ENCODE measurements at places on chromosomes 5 and 9.

DNA sequence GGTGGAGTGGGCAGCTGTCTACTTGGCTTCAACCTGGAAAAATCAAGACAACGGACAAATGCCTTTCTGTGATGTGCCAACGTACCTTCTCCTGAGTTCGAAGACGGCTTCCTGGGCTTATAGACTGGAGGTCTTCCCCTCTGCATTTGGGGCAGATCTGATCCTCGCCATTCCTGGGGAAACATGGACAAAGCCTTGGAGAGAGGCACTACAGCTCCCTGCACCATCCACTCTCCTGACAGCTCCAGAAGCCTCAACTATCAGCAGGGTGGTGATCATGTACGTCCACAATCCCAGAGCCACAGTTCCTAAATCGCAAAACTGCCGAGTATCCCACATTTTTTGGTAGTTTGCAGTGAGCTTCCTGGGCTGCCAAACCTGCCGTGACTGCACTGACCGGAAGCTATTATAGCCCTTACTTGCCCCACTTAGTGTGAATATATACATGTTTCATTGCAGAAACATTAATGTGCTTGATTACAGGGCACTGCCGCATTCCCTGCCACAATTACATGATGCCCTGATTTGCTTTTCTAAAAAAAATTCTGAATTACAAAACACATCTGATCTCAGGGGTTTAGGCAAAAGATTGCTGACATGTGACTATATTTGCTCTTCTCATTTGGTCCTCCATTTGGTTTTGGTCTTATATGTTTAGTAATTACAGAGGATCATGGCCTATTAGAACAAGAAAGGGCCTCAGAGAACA lies 2.8 kb downstream of the TRAF1 start:
- no peak for DNase-seq

DNA sequence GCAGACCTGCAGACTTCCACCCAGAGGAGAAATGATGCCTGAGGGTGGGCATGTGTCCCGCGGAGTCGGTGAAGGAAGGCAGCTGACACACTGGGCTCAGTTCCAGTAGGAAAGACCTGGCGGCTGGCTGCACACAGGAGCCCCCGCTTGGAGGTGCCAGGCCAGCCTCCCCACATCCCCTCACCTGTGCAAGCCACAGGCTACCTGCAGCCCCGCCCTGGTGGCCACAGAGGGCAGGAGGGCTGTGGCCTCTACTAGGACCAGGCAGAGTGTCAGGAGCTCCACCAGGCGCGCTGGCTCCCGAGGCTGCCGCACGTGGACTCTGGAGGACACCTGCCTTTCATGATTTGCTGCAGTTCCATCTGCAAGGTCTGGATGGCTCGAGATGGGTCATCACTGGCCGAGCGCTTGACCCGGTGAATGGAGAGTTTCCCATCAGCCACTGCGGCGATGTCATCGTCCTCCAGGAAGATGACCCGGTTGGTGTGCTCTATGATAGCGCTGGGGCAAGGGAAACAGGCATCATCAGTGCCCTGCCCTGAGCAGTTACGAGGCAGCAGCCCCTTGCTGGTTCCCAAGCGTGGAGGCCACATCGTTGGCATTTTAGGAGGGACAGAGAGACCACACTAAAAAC lies 26.7 kb upstream of the MAPK9 start:
- no peak for DNase-seq

- no peak for DNase-seq
Measured at GRCh38 chr5:74648835-74649293, 8.3 kb upstream of the ENC1 start.

DNA sequence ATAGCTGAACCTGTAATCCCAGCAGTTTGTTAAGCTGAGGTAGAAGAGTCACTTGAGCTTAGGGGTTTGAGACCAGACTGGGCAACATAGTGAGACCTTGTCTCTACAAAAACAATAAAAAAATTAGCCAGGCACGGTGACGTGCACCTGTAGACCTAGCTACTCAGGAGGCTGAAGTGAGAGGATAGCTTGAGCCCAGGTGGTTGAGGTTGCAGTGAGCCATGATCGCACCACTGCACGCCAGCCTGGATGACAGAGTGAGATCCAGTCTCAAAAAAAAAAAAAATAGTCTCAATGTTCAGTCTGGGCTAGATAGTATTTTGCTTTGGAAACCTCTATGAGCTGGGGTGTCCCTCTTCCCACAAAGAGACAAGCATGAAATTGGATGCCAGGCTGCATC lies 51.9 kb upstream of the IQGAP2 start:
- DNase-seq: no peak

DNA sequence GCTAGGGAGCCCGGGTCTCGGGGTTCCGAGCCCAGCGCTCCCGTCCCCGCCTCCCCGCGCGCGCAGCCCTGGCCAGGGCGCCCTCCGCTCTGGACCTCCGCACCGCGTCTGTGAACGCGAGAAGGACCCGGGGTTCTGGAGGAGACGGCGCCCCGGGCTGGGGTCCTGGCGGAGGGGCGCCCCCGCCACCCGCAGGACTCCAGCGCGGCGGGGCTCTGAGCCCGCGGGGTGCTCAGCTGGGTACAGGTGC lies 431 bp downstream of the TMOD1 start:
- DNase-seq: no peak

DNA sequence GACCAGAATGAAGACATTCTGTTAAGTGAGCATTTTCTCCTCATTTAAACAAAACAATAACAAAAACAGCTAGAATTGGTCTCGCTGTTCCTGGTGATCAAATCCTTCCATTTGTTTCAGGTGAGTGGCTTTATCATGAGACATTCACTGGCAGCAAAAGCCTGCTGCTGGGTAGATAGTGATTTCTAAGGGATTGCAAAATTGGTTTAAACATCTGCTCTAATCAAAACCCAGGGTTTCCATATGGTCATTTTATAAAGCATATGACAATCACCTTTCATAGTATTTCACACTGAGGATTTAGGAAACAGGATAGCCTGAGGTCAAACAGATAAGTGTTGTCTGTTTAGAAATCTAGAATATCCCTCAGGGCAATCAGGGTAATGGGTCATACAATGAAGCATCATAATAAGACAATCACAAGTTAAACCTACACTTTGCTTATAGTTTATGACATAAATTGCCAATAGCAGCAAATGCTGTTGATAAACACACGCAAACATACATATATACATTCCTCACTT lies 769.6 kb upstream of the C9orf72 start:
- DNase-seq: no peak

- no peak for DNase-seq
Measured at GRCh38 chr9:91558879-91559278, 135.2 kb upstream of the NFIL3 start.

DNA sequence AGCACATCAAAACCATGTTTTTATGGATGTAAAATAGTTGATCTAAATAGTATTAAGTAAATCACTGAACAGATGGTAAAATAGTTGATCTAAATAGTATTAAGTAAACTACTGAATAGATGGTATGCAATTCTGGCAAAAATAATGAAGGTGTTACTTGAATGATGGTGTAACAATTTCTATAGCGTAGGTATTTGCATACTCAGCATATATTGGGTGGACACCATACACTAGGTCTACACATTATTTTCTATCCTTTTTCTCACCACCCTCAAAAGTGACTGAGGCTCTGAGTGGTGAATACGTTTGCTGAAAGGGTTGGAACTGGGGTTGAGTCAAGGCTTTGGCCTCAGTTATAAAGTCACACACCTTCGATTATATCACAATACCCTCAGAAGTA lies 81.3 kb downstream of the ATP10B start:
- DNase-seq: no peak

GRCh38 chr5:62578540-62578939 lies at the start of gene LRRC70:
TSS of gene LRRC70 (plus strand) at chr5:62578819. CDS start at chr5:62579439, 620 bp downstream.
- no peak for DNase-seq

DNA sequence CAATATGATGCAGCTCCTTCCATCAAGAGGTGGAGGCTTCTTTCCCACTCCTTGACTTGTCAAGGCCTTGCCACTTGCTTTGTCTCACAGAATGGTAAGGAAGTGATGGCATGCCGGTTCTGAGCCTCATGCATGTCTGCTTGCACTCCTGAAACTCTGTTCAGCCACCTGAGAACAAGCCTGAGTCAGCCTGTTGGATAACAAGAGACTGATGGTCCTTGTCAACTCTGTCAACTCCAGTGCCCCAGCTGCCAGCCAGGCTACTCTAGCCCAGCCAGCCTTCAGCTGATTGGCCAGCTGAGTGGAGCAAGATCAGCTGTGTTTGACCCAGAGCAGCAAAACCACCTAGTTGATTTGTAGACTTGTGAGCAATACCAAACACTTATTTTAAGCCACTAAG lies 4.4 kb upstream of the TENT4A start:
- no peak for DNase-seq

DNA sequence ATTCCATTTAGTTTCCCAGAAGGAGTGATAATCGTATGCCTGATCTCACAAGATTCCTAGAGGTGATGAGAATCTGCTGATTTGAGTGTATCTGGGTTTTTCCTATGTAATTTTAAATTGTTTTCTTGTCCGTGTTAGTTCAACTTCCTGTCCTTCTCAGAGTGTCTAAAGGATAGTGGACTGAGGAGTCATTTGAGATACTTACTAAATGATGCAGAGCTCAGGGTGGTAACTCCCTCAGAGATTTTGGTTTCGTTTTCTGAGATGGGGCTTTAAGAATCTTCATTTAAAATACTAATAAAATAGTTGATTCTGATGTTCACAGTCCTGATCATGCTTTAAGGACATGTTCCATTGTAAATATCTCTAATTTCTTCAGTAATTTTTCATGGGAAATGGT lies 30.3 kb downstream of the MELK start:
- no peak for DNase-seq

GRCh38 chr5:158711927-158712529 lies 387.7 kb downstream of the EBF1 start:
- no peak for DNase-seq

DNA sequence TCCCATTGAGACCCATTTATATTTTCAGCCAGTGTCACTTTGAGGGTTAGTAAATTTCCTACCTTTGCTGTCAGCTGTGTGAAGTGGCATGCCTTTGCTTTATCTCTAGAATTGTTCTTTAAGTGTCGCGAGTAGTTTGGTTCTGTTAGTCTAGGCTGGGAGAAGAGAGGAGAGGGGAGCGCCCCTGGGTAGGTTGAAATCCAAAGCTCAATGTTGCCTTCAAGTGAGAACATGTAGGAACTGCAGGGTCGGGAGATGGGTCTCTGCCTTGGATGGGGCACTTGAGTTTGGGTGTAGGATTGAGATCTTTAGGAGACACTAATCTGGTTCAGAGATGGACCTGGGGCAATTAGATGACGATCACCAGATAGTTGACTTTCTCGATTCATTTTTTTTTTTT lies 46.3 kb downstream of the STC2 start:
- no peak for DNase-seq

GRCh38 chr9:95460518-95461164 lies 56.1 kb downstream of the PTCH1 start:
- no peak for DNase-seq

DNA sequence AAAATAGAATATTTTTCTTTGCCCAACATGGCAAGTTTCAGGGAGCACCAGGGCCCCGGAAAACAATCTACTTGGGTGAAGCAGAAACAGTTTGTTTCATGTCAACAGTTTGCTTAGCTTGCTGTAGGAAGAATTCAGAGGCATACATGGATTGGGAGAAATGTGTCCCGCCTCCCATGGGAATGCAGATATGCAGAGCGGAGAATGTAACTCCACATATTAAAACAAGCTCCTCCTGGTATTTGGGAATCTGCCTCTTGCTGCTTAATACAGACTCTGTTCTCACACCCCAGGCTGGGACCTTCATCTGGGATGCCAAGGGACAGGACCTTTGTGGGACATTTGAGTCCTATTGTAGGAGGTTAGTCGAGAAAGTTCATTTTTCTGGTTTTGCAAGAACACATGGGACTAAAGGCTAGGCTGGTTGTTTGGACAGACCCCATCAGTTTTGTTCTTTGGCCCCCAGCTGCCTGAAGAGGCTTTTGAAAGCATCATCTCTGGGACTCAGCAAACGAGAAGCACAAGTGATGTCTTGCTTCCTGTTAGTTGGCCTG lies 220.5 kb upstream of the ADRA1B start:
- no peak for DNase-seq

GRCh38 chr9:14746626-14747025 lies 24.1 kb upstream of the CER1 start:
- DNase-seq: no peak

GRCh38 chr5:37859805-37860204 lies 20.0 kb upstream of the GDNF start:
- no peak for DNase-seq

- DNase-seq: no peak
Measured at GRCh38 chr5:132773601-132774355, 3.3 kb downstream of the SEPTIN8 start.

- DNase-seq: no peak
Measured at GRCh38 chr5:85132269-85132668, 747.6 kb upstream of the EDIL3 start.

DNA sequence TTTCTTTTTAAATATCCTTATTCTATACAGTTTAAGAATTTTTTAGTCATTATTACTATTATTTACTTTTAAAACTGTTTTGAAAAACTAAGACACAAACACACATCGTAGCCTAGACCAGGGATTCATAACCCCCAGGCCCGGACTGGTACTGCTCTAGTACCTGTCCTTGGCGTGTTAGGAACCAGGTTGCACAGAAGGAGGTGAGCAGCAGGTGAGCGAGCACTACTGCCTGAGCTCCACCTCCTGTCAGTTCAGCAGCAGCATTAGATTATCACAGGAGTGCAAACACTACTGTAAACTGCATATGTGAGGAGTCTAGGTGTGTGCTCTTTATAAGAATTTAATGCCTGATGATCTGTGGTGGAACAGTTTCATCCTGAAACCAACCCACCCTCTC lies 357.0 kb downstream of the PTPRD start:
- no peak for DNase-seq

DNA sequence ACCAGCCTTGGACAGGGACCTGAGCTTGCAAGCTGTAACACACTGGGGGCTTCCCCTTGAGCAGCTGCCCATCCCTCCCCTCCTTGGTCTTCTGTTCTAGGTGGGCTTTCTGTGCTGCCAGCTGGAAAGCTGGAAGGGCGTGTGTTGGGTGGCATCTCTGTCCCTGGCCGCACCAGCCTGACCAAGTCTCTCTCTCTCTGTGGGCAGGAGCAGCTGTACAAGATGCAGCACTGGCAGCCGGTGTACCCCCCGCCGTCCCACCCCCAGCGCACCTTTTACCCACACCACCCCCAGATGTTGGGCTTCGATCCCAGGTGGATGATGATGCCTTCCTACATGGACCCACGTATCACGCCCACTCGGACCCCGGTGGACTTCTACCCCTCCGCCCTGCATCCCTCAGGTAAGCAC lies 32.1 kb upstream of the POMT1 start:
- DNase-seq: no peak

- no peak for DNase-seq
Measured at GRCh38 chr9:33619666-33620404, 95.8 kb downstream of the ANKRD18B start.

GRCh38 chr5:128784726-128785125 lies 180.6 kb upstream of the SLC27A6 start:
- no peak for DNase-seq

- no peak for DNase-seq
Measured at GRCh38 chr9:77521091-77521490, 127.0 kb downstream of the GNA14 start.

All from stimulated activated CD8-positive, alpha-beta memory T cell treated with anti-CD3 and anti-CD28 coated beads, Interleukin-7, amount 100 ng/mL, for 1 hour (primary cell).